ENCODE measurements at places on chromosomes 13 and 19.

- DNase-seq: no peak
Measured at GRCh38 chr19:10815969-10816644, 19.9 kb downstream of the TMED1 start.

- DNase-seq: peak; percentile 66
Measured at GRCh38 chr13:59391696-59392095, 772.0 kb downstream of the DIAPH3 start.

- DNase-seq: no peak
Measured at GRCh38 chr13:99353246-99353600, 46.0 kb upstream of the GPR183 start.

DNA sequence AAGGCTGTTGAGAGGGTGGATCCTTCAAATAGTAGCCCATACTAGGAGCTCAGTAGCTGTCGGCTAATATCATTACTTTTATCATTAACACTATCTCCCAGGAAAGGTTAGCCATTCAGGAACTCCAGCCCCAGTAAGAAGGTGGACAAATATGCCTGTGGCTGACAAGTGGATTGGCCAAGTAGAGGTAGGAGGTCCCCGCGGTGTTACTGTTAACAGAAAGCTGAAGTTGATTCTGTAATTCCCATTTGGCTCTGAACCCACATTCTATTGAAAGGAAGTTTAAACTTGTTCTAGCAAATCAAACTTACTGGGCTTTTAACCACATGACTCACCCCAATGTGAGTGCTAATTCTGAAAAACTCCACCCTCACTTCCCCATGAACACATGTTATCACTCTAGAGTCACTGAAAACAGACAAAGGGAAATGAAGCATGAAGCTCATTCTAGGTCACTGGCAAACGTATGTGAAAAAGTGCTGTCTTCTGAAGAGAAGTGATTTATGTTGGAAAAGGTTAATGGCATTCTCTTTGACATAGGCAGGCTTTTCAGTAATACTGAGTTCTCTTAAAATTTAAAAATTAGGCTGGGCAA lies 273.5 kb downstream of the FGF14 start:
- DNase-seq: no peak

- no peak for DNase-seq
Measured at GRCh38 chr13:101181076-101181685, 235.1 kb downstream of the NALCN start.

DNA sequence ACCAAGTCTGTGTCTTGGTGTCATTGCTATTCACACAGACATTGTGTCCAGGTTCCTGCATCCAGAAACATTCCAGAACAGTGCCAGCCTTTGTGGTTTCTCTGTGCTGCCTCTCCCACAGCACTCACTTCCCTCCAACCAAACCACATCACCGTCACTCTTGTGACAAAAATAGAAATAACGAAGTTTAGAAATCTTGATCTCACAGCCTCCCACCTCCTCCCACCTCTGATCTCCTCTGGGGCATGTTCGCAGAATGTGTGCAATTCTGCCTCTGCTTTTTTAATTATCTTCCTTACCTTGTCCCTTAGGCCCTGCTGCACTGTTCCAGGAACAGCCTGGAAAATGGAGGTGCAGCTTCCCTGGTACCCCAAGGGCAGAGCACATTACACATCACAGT lies 8.7 kb upstream of the SERPINE3 start:
- no peak for DNase-seq

GRCh38 chr19:12672744-12673143 lies 6.1 kb downstream of the WDR83 start:
- no peak for DNase-seq

DNA sequence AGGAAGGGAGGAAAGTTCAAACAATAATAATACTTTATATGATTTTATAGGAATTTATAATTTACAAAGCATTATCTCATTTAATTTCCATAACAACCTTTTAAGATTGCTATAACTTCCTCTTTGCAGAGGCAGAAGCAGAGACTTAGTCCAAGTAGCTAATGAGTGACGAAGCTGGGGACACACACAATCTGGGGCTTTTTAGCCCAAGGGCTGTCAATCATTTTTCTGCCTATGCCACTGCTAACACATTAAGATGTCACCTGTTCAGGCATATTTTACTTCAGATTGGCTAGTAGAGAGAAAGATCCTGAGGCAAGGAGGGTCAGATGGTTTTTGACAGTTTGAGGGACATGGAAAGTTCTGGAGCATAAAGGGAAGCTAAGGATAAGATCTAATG lies 12.6 kb downstream of the SCEL start:
- no peak for DNase-seq

- no peak for DNase-seq
Measured at GRCh38 chr13:102877303-102877702, 31.5 kb downstream of the ERCC5 start.

DNA sequence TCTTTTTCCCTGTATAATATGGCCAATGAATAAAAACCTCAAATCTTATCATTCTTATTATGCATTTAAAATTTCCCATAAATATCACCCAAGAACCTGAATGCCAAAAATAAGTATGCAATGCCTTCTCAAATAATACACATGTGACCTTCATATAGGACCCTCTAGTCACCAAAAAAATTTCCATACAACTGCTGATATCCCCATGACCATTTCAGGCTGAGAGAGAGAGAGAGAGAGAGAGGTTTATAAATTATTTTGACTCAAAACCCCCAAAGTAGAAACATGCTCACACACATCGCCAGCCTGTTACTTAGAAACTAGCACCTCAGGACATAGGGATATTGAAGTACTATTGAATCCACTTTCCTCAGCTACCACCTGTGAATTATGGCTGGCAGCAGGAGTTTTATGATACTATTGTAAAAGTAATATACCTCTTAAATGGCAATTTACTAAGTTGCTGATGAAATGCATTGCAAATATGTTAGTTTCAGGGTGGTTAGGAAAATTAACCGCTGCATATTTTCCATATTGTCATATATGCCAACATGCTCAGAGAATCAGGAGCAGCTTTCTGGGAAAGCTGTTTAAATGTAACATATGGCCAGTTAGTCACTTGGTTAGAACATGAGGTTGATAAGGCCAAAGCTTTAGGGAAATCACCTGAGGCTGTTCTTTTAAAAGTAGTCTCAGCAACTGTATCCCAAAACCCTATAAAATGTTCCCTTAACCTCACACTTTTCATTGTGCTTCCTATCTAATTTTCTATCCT lies 230.8 kb downstream of the DCT start:
- no peak for DNase-seq

GRCh38 chr19:3521104-3521445 lies 15.0 kb downstream of the FZR1 start:
- DNase-seq: no peak

DNA sequence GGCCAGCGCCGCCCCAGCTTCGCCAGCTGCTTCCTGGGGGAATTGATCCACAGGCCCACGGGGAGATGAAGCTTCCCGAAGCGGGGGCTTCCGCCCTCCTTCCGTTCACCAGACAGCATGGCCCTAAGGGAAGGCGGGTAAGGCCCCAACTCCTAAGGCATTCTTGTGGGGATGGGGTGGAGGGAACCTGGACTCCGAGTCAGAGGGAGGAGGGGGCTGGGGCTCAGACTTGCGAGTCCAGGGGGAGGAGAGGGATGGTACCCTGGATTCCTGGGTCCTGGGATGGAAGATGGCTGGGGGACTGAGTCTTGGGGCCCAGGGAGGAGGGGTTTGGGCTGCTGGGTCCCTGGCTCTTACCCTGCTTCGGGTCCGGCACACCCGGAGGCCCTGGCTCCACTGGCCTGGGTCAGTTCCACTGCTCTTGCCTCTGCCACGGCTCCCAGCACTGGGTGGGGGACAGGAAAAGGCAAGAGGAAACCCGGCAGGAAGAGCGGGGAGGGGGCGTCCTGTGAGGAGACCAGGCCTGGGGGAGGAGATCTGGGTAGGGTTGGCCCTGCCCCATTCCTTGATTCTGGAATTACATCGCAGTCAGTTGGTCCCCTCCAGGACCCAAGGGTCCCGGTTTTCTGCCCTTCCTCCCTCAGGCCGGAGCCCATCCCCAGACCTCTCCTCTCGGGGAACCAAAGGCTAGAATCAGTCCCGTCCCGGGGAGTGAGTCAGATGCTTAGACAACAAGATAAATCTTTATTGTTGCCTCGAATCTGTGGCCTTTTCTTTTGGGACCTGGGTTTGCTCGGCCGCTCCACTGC lies at the start of gene RASIP1:
RASIP1 (minus strand) TSS at position 447 of the 809 bp plus-strand sequence; CDS start at position 119, 328 bp downstream.
- DNase-seq: no peak

Measured in iPS-NIHi11 (cell line).